ENCODE measurements at places on chromosomes 13 and 19.

DNA sequence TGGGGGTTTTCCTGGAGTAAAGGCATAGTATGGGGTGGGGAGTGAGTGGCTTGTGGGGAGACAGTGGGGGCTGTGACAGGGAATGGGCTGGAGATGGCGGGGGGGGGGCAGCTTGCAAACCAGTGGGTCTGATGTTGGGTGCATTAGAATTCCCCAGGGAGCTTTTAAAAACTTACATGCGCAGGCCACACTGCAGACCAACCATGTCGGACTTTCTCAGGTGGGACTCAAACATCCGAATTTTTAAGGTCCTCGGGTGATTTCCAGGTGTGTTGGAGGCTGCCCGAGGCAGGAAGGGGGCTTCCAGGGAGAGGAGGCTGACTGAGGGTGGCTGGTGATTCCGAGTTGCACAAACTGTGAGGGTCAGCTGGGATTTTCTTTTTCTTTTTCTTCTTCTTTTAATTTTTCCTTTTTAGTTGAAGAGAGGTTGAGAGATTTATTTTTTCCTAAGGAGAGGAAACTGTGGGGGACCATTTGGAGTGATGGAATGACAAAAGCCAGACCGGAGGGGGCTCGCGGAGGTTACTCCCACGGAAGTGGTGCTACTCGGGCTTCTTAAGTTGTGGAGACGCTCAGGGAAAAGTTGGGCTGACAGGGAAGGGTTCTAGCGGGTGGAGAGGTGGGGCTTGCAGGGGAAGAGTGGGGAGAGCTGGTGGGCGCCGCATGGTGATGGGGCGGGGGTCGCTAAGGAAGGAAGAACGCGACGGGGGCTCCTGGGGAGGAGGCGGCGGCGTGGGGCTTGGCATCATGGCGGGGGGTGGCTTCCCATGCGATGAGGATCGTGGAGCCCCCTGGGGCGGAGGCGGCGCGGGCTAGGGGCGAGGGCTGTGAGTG lies 997 bp upstream of the CACNG8 start:
- no peak for DNase-seq

DNA sequence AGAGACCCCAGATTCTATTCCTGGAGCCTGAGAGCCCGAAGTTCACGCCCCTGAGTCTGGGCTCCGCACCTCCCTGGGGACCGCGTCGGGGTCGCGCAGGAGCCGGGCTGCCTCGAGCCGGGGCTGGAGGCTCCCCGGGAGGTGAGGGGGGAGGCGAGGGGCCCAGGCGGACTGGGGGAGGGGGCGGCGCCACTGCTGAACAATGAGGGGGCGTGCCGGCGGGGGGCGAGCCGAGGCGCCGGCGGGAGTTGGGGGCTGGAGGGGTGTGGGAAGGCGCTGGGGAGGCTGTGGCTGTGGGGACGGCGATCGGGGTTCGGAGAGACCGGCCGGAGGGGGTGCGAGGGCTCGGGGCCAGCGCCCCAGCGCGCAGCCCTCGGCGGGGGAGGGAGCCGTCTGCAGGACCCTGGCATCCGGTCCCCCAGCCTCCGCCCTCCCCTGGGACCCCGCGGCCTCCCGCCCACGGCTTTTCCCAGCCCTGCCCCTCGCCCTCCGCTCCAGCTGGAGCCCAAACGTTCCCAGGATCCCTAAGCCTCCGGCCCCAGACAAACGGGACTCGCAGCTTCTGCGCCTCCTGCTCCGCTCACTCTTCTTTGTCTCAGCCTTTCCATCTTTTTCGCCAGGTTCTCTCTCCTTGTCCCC lies 922 bp downstream of the PLEKHG2 start:
- no peak for DNase-seq

DNA sequence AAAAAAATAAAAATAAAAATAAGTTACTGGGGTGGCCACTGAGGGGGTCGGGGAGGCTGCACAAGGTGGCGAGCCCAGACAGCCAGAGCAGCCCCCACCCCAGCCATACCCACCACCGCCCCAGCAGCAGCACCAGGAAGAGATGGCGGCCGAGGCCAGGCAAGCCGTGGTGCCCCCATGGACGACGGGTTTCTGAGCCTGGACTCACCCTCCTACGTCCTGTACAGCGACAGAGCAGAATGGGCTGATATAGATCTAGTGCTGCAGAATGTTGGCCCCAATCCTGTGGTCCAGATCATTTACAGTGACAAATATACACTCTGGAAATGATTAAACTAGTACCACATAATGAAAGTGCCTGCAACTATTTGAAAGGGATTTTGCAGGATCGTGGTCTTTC lies 71.6 kb upstream of the ZDHHC20 start:
- DNase-seq, result no peak

GRCh38 chr19:30107251-30107650 lies 165.2 kb downstream of the URI1 start:
- DNase-seq, result no peak

GRCh38 chr19:4414800-4415321 lies 12.4 kb downstream of the CHAF1A start:
- no peak for DNase-seq

DNA sequence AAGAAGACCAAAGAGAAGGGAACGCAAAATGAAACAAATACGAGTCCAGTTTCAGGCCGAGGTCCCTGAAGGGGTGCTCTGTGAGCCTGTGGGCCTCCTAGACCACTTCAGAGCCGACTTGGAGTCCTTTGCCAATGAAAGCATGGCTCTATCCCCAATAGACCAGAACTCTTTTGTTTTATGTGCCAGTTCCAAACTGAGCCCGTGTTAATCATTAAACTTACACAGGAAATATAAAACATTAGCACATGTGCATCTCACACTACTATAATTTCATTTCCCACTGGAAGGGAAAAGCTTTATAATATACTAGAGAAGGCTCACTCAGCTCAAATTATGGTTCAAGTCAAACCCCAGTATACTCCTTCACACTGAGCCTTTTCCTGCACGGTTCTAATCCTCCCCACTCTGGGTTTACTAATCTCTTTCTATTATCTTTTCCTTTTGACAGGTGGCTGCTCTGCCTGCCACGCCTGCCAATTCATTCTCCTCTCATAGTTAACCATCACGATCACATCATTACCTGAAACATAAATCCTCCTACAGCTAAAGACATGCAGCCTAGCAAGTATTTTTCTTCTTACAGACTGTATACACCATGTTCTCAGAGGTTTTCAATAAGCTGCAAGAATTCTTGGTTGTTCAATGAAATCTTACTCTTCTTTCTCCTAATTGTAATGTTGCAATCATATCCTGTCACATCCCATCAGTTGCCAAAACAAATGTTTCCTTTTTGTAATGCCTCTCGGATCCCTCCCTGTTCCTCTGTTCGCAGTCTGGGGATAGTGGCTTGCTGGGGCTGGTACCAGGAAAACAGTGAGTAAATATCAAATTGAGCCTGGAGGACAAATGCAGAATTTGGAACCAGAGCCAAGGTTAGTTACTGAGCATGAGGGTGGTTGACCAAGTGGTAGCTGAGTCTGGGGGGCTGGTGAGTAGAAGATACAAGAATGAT lies 18.8 kb upstream of the WASF3 start:
- DNase-seq, result no peak

DNA sequence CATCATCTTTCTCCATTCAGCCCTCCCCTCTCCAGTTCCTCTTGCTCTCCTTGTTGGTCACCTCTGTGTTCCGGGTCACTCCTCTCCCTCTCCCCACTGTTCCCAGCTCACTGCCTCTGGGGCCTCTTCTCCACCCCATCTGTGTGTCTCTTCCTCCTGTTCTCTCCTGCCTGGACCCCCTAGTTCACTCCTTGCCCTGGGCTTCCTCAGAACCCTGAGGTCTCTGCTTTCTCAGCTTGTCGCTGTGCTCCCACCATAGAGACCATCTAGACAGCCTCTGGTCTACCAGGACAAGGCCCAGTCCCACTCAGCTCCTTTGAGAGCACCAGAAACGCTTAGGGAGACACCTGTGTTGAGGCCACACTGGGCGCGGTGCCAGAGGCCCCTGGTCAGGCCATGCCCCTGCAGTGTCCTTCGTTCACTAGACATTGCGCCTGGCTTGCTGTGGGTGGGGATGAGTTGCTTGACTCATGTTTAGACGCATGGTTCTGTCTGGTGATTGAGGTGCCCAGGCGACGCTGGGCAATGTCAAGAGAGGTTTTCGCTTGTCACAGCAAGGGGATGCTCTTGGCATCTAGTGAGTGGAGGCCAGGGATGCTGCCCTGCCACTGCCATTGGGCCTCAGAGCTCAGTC lies 4.8 kb downstream of the LENG9 start:
- DNase-seq, result no peak

DNA sequence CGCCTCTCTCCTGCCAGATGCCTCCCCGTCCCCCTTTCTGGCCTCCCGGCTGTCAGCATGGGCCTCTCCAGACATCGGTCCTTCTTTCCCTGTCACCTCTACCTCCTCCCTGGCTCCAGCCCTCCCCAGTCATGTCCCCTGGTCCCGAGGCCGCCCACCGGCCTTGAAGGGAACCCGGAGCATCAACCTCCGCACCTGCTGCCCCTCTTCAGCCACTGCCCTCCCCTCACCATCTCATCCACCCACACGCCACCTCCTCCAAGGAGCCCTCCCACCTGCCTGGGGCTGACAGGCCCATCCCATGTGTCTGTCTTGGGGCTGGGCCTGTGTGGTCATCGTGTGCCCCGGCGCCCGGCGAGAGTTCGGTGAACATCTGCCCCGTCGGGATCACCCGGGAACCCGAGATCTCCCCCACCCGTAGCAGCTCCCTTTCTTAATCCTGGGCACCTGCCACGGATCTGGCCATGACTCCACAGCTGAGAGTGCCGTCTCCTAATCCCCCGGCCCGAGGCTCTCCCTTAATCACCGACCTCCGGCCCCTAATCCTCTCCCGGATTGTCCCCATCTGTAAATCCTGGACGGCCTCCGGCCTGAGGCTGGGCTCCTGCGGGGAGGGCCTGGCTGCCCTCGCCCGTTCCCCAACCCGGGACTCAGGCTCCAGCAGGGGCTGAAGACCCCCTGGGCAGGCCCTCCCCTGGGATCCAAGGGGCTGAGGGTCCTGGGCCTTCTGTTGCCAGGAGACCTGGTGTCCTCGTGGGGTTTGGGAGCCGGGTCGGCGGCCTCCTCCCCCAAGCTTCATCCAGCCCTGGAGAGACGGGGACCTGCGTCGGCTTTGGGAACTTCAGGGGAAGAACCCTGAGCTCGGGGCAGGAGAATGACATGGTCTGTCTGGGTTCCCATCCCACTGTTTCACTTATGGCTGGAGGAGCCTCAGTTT lies 5.9 kb downstream of the HCN2 start:
- no peak for DNase-seq

- DNase-seq, result no peak
These were observed 95.9 kb downstream of the DACH1 start for GRCh38 chr13:71771144-71771543.

GRCh38 chr19:33089010-33089409 lies 8.0 kb downstream of the GPATCH1 start:
- DNase-seq, result no peak

DNA sequence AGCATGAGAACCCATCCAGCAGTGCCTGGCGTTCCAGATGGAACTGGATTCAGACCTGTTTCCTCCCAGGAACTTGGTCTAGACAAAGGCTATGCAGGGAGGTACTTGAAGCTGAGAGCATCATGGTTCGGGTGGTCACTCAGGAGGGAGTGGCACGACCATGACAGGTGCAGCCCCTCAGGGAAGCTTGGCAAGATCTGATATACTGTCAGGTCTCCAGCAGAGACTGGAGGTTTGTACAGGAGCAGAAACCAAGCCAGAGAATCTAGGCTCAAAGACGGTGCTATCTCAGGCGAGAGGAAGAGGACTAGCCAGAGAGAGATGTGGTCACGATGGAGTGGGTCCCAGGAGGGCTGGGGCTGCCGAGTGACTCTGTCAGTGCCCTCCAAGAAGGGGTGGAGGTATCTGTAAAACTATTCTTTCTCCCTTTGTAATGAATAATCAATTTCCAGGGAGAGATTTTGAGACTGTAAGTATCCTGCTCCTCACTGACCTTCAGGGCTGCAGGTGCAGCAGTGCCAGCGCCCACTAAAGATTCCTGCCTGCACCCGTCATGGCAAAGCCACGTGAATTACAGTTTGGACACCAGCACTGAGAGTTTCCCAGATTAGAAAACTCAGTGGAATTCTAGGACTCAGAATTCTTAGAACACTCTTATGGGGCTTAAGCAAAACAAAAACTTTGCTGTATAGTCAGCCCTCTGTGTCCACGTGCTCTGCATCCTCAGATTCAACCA lies 10.2 kb upstream of the DCUN1D2 start:
- no peak for DNase-seq

DNA sequence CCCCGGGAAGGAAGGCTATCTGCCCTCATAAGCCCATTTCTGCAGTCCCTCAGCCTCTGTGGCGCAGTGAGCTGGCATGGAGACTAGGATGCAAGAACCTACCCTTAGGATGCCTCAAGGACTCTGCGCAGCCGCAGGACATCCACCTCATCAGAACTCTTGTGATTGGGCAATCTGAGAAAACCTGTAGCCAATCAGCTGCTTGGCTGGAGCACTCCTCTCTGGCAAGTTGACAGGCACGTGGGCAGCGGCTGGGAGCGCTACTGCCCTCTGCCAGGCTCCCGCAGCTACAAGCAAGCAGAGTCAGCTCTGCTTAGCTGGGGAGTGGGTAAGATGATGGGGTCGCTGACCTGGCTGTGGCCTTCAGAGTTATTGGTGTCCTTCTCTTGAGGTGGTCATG lies 1.5 kb upstream of the ECSIT start:
- DNase-seq, result peak; percentile 85

DNA sequence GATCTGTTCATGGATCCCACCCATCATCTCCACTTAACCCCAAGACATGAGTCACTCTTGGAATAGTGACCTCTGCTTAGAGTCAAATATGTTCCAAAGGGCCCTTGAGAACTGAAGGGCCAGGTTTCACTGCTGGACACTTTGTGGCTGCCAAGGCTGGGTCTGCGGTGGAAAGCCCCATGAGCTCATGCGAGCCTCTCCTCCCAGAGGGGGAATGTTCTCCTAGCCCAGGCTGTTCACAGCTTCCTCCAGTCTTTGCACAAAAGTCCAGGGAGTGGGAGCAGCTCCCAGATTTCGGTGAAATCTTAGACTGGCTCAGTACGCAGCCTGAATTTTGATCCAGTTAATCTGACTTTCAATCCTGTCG lies 732 bp upstream of the DCLK1 start:
- peak; percentile 83 for DNase-seq

- no peak for DNase-seq
These were observed 502.5 kb downstream of the PCDH17 start for GRCh38 chr13:58134012-58134411.

DNA sequence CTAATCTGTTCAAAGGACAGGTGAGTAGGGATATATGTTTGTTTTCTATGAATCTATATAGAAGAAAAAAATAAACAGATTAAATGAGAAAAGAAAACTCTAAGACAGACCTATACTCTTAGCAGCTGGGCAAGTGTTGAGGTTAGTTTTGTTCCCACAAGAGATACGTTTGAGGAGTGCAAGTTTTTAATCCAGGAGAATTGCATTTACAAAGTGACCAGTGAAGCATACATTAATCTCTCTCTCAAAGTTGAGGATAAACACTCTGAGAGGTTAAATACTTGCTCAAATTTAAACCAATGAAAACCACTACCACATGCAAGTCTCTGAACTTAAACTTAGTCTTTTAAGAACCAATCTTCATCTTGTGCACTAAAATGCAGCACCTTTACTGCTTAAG lies 930.5 kb upstream of the MIR17HG start:
- no peak for DNase-seq

DNA sequence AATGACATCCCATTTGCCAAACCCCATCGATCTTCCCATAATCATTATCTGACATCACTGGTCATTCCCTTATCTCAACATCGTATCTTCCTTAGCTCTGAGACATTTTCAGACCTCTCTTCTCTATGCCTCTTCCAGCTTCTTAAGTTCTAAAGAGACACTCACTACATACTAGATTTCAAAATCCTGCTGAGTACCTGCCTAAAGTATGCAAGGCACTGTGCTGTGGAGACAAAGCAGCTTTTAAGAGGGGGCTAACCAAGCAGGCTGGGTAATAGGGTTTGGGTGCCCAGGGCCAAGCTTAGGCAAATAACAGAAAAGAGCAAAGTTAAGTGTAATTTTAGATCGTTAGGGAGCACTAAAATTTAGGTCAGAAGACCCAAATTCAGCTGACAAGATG lies 3.4 kb upstream of the POMP start:
- no peak for DNase-seq

Data from right atrium auricular region (tissue), 2 donors.